ENCODE measurements at places on chromosomes 7 and 10. TPM values are rescaled to one million over a fixed set of nuclear protein-coding genes. Genes with fewer than 3 reads are reported as not detected.
A peak's percentile ranks its signal among the peaks of the same experiment; 100 is the strongest.

DNA sequence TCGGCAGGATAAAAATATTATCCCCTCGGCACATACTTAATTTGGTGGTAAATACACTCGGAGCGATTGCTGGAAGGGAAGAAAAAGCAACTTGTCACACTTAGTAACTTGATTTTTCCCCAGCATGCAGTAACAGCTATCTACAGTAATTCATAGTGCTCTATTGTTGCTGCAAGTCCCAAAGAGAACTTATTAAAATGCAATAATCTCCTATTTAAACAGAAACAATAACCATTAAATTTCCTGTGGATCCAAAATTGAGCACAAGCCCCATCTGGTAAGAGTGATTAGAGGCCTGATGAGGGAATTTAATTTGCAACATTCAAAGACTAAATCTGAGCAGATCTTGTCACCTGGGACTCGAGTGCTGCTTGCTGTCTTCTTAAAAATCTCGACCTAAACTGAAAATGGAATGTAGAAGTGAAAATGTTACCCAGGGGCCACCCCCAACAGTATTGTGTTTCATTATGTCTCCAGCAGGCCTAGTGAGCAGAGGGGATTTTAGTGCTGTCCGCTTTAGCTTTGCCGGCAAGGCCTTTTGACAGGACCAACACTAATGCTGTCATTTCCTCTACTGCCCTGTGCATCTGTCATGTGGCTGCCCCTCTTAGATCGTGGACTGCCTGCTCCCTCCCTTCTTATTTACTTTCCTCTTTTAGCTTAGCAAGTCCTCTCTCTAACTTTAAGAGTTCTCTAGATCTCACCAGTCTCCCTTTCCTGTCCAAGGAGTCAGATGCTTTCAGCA, 639.7 kb downstream of the AUTS2 start:
- H3K27ac ChIP-seq: no peak overlapping the region
- no peak overlapping the region for H3K4me3 ChIP-seq
- H3K4me1 ChIP-seq: no peaks in the 10 kb centered on the region
- H3K27me3 ChIP-seq: no peaks in the 10 kb centered on the region
- H3K36me3 ChIP-seq: no peaks in the 10 kb centered on the region
- DNase-seq: no peak

- no peak overlapping the region for H3K27ac ChIP-seq
- no peaks in the 10 kb centered on the region for H3K27me3 ChIP-seq
- no peak for DNase-seq
- H3K4me3 ChIP-seq: no peak overlapping the region
- H3K36me3 ChIP-seq: no peaks in the 10 kb centered on the region
These were observed 263.4 kb downstream of the CDC14C start for GRCh38 chr7:49187543-49188268.

- H3K4me3 ChIP-seq: no peak overlapping the region
- no peaks in the 10 kb centered on the region for H3K27me3 ChIP-seq
- peak overlapping the region; percentile 36 for H3K27ac ChIP-seq
- peak; percentile 37 for DNase-seq
These were observed 10.6 kb downstream of the ZYX start for GRCh38 chr7:143391462-143392404.

GRCh38 chr10:68153473-68154210, 44.4 kb downstream of the MYPN start:
- DNase-seq: peak; percentile 80
- no peaks in the 10 kb centered on the region for H3K27me3 ChIP-seq

DNA sequence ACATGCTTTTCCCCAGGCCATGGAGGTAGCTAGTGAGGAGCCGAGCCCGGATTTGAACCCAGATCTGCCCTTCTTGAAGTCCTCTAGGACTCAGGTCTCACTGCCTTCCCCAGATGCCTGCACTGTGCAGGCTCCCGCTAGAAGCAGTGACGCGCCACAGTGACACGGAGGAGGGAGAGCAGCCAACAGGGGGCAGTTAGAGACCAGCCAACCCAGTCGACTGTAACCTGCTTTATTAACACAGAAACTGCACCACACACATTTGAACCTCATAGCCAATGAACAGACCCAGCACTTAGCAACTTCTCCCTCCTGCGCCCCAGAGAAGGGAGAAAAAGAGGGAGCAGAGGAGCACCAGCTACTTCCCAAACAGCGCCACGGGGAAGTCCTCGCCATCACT, 27.4 kb downstream of the PILRA start:
- H3K4me1 ChIP-seq: peaks cover 22% of the 10 kb centered on the region
- no peak overlapping the region for H3K4me3 ChIP-seq
- no peak overlapping the region for H3K27ac ChIP-seq

CFAP69 gene
- 6.2 TPM for total RNA-seq

- H3K4me3 ChIP-seq: no peak overlapping the region
- H3K27ac ChIP-seq: no peak overlapping the region
- H3K27me3 ChIP-seq: no peaks in the 10 kb centered on the region
These were observed 101.2 kb upstream of the PFKP start for GRCh38 chr10:2966134-2966533.

DNA sequence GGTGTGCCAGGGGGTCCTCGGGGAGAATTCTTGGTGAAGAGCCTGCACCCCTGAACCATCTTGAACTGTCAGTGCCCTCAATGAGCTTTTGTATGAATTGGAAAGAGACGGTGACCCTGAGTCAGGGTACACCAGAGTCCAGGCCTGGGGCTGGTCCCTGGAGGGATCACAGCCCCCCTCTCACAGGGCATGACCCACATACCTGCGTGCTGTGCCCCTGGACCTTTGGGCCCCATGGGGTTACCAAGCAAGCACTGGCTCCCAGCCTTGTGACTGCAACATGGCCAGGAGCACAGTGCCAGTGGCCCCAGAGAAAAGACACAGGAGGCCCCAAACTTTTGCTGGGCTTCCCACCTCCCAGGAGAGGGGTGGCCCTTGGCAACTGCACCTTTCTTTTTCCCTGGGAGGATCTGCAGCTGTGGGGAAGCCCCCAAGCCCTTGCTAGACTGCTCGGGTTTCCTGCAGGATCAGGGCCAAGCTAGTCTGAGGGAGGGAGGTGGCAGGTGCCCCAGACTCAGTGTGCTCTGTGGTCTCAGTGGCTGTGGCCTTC, 153.5 kb downstream of the ZNF248 start:
- H3K4me3 ChIP-seq: no peak overlapping the region
- no peaks in the 10 kb centered on the region for H3K4me1 ChIP-seq
- H3K27me3 ChIP-seq: no peaks in the 10 kb centered on the region
- peak; percentile 10 for DNase-seq
- H3K27ac ChIP-seq: no peak overlapping the region

GRCh38 chr10:121188005-121188404, 336.8 kb downstream of the WDR11 start:
- H3K27ac ChIP-seq: no peak overlapping the region
- no peak for DNase-seq
- no peaks in the 10 kb centered on the region for H3K4me1 ChIP-seq
- H3K27me3 ChIP-seq: no peaks in the 10 kb centered on the region

DNA sequence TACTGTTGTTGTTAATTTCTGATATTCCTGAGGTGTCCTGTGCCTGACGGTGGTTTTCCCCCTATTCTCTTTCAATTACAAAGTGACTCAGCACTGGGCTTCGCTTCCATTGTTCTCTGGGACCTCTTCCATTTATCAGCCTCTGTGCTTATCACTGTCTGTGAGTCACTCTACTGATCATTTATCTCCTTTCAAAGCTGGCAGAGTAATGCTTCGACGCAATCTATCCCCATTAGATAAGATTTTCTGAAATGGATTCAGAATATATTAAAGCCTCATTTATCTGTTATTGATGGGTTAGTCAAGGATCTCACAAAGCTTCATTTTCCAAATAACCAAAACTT, 679.2 kb downstream of the SDK1 start:
- H3K4me1 ChIP-seq: peaks cover 17% of the 10 kb centered on the region
- DNase-seq: peak; percentile 34
- H3K27me3 ChIP-seq: no peaks in the 10 kb centered on the region
- H3K27ac ChIP-seq: no peak overlapping the region
- H3K4me3 ChIP-seq: no peak overlapping the region

DNA sequence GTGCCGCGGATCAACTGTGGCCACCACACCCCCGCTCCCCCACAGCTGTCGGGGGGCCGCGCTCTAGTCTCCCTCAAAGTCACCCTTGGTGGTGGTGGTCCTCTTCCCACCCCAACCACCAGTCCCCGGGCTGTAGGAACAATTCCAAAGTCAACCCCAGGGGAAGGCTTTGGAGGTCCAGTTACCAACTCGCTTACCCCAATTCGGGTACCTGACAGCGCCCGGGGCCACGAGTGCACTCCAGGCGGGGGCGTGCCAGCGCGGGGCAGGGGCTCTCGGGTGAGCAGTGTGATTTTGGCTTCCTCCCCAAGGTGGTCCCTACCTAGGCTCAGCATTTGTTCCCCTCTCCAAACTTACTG, 584 bp upstream of the ZMIZ1 start:
- no peak overlapping the region for H3K4me3 ChIP-seq
- H3K27ac ChIP-seq: peak overlapping the region; percentile 91
- no peaks in the 10 kb centered on the region for H3K27me3 ChIP-seq
- no peaks in the 10 kb centered on the region for H3K36me3 ChIP-seq

KCNMA1 gene
- 16.4 TPM for total RNA-seq

GRCh38 chr10:125689955-125690569, 7.1 kb upstream of the TEX36 start:
- no peaks in the 10 kb centered on the region for H3K4me1 ChIP-seq
- no peak overlapping the region for H3K4me3 ChIP-seq
- no peaks in the 10 kb centered on the region for H3K27me3 ChIP-seq
- no peak overlapping the region for H3K27ac ChIP-seq
- no peaks in the 10 kb centered on the region for H3K36me3 ChIP-seq
- no peak for DNase-seq

GRCh38 chr10:26931223-26931622, 70.5 kb upstream of the ABI1 start:
- no peaks in the 10 kb centered on the region for H3K36me3 ChIP-seq
- DNase-seq: peak; percentile 38
- no peaks in the 10 kb centered on the region for H3K4me1 ChIP-seq
- H3K27me3 ChIP-seq: no peaks in the 10 kb centered on the region
- H3K27ac ChIP-seq: no peak overlapping the region

GPRIN2 gene
- not detected for total RNA-seq

DNA sequence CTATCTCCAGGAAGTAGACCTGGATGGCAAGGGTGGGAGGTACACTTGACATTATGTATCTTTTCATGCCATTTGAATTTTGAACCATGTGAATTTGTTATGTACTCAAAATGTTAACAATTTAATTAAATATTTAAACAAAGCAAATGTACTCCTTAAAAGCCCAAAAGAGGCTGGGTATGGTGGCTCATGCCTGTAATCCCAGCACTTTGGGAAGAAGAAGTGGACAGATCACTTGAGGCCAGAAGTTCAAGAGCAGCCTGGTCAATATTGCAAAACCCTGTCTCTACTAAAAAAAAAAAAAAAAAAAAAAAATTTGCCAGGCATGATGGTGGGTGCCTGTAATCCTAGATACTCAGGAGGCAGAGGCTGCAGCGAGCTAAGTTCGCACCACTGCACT, 136.9 kb upstream of the ASAH2 start:
- no peak overlapping the region for H3K27ac ChIP-seq
- DNase-seq: no peak
- H3K27me3 ChIP-seq: no peaks in the 10 kb centered on the region
- no peaks in the 10 kb centered on the region for H3K36me3 ChIP-seq
- H3K4me1 ChIP-seq: no peaks in the 10 kb centered on the region
- H3K4me3 ChIP-seq: no peak overlapping the region

- no peaks in the 10 kb centered on the region for H3K4me1 ChIP-seq
- H3K27ac ChIP-seq: no peak overlapping the region
- no peak overlapping the region for H3K4me3 ChIP-seq
- H3K36me3 ChIP-seq: no peaks in the 10 kb centered on the region
- no peak for DNase-seq
- H3K27me3 ChIP-seq: no peaks in the 10 kb centered on the region
These were observed 47.2 kb upstream of the DPYSL4 start for GRCh38 chr10:132139526-132139925.

PNLIPRP1 gene
- total RNA-seq: not detected

DNA sequence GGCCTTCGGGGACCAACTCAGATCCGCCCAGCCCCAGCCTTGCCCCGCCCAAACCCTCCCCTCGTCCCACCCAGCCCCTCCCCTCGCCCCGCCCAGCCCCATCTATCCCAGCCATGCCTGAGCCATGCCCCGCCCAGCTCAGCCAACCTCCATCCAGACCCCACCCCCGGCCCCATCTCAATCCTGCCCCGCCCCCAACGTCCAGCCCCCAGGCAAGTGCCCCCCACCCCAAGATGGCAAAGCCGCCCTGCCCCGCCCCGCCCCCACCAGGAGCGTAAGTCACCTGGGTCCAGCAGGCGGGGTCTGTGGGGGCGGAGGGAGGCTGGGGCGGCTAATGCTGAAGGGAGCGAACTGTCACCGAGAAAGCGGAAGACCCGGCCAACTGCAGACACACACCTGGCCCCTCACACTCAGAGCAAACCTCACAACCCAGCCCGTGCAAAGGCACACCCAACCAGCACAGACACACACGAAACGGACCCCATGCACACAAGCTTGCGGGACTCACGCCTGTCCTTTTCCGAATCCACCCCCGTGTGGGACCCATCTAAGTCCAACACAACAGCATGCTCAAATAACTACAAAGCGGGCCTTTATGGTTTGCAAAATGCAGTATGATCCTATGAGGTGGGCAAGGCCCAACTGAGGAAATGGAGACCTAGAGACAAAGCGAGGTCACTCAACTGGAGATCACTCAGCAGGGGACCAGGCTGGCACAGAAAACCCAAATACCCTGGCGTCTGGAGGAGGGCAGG, 11.5 kb upstream of the OGA start:
- no peaks in the 10 kb centered on the region for H3K27me3 ChIP-seq
- H3K4me1 ChIP-seq: peaks cover 17% of the 10 kb centered on the region
- no peaks in the 10 kb centered on the region for H3K36me3 ChIP-seq
- peak; percentile 77 for DNase-seq
- H3K4me3 ChIP-seq: no peak overlapping the region

DNA sequence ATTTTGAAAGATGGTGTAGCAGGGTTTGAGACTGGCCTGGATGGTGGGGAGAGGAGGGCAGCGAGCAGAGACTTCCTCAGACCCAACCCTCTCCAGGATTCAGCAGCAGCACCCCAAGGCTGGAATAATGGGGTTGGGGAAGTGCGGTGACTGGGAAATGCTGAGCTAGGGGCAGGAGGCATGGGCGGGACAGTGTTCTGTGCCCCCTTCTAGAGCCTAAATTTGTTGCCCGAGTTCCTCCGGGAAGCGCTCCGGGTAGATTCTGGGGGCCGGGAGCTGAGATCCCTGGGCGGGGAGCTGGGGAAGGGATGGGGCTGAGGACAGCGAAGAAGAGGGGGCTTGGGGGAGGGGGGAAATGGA, at the start of gene CHAT:
Gene CHAT (plus strand): TSS at position 156 of the 360 bp plus-strand sequence. CDS start 153 bp downstream, at position 309.
- no peak for DNase-seq
- peaks cover 9% of the 10 kb centered on the region for H3K4me1 ChIP-seq
- H3K4me3 ChIP-seq: no peak within 1 kb of the TSS
- peaks cover 75% of the 10 kb centered on the region for H3K27me3 ChIP-seq
- no peaks in the 10 kb centered on the region for H3K36me3 ChIP-seq

- H3K27ac ChIP-seq: no peak within 1 kb of the TSS
- peaks cover 98% of the 10 kb centered on the region for H3K27me3 ChIP-seq
- peak within 1 kb of the TSS; percentile 37 for H3K4me3 ChIP-seq
- H3K36me3 ChIP-seq: no peaks in the 10 kb centered on the region
These were observed at the start of gene SP8 for GRCh38 chr7:20786779-20787659. TSS of gene SP8 (minus strand) at chr7:20786886. CDS start at chr7:20786798, 88 bp downstream.

Data from adrenal gland (tissue), 19 donors.